ENCODE measurements at places on chromosomes 6 and 20.

DNA sequence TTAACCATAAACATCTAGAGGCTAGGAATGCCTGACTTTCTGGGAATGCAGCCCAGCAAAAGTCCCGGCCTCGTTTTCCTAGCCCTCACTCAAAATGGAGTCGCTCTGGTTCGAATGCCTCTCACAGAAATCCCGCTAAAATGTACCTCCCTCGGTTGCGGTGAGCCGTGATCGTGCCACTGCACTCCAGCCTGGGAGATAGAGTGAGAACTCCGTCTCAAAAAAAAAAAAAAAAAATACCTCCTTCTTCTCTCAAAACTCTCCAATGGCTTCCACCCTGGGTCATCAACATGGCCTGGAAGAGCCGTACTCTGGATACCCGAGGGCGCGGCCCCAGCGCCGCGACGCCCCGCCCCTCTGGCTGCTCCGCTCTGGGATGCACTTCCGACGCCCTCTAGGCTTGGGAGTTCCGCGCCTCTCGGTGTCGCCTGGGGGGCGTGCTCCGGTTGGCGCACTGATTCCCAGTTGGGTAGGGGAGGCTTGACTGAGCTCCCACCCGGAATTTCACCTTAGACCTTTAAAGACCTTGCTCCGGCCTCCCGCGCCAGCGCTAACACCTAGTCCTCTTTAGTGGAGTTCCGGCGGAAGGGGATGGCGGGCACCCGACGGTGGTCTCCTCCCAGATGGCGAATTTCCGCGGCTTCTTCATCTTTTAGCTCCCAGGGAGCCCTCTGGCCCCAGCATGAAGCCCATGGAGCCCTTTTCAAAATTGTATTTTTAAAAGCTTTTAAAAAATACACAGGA lies 12.3 kb downstream of the HMGN4 start:
- peak; percentile 67 for DNase-seq

DNA sequence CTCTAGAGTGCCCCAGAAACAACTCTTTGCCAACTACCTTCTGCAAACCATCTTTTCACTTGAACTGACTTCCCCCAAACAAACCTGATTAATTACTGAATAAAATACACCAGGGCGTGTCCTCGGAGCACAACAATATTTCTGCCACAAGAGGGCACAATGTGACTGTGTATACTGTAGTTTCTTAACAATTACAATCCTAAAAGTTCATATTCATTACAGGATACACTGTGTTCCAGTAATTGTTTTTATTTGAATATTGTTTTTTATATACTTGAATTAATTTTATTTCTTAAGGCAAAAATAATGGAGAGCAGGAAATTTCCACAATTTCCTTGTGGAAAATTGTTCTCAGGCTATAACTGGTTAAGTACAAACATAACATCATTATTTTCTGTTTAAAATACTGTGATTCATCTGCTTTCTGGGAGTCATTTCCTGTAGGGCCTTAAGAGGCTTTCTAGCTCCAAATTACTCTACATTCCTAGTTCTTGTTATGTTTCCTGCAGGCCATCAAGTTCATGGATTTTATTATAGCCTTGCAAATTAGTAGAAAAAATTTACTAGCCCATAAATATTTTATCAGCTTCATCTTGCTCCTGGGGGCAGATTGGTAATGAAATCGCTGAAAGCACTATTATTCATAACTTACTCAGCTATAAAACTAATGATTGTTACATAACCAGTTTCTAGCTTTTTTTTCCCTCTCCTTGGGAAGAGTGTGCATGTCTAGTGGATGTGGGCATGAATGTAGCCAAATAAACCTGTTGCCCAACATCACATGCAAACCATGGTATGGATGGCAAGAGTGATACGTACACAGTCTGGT lies 51.9 kb upstream of the SLC22A16 start:
- peak; percentile 59 for DNase-seq

GRCh38 chr6:127732927-127733326 lies 156.0 kb downstream of the C6orf58 start:
- DNase-seq: no peak

- DNase-seq: peak; percentile 33
Observed at GRCh38 chr20:1171461-1172093, 13.2 kb downstream of the TMEM74B start.

DNA sequence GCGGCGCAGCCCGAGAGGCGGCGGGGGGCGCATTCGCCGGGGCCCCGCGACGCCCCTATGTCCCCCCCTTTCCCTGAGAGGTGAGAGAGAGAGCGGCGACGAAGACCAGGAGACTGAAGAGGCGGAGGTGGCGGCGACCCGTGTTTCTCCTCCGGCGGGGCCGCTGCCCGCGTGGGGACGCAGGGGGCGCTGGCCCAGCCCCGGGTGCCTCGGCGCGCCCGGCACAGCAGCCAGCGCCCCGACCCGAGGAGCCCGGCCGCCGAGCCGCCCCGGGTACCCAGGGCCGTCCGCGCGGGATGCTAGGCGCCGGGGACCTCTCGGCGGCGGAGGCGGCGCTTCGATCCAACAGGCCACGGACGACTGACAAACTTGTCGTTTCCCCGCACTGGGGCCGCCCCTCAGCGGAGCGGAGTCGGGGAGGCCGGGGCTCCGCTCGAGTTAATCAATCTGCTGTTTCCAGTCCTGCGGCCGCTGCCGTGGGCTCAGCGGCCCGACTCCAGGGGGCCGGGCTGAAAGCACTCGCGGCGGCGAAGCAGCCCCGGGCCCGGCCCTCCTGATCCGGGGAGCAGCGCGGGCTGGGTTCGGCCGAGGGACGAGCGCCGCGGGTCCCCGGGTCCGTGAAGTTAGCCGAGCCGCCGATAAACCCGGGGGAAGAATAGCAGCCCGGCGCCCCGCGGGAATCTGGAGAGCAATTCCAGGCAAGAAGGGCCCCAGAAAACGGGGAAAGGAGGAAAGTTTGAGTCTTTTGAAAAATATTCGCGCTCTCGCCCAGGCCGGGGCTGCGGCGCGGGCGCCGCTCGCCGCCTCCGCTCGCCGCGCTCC lies 631 bp downstream of the MDGA1 start:
- DNase-seq: peak; percentile 41

DNA sequence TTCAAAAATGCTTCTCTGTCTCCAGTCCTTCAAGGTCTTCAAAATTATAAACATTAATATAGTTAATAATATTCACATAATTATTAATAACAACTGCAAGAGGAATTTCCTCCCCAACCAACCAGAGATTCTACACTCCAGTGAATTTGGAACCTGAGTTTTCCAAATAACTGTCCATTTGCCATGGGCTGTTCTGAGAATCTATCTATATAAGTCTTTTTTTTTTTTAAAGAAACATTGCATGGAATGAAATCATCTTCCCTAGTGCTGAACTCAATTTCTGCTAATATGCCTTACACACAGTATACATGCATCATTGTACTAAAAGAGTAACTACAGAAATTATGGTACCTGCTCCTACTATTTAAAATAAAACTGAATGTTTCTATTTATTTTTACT lies 113.9 kb downstream of the SLC22A3 start:
- DNase-seq: no peak

GRCh38 chr6:21856456-21856825 lies 262.9 kb downstream of the SOX4 start:
- no peak for DNase-seq

- DNase-seq: peak; percentile 64
Observed at GRCh38 chr6:87436435-87436834, 28.7 kb downstream of the CFAP206 start.

DNA sequence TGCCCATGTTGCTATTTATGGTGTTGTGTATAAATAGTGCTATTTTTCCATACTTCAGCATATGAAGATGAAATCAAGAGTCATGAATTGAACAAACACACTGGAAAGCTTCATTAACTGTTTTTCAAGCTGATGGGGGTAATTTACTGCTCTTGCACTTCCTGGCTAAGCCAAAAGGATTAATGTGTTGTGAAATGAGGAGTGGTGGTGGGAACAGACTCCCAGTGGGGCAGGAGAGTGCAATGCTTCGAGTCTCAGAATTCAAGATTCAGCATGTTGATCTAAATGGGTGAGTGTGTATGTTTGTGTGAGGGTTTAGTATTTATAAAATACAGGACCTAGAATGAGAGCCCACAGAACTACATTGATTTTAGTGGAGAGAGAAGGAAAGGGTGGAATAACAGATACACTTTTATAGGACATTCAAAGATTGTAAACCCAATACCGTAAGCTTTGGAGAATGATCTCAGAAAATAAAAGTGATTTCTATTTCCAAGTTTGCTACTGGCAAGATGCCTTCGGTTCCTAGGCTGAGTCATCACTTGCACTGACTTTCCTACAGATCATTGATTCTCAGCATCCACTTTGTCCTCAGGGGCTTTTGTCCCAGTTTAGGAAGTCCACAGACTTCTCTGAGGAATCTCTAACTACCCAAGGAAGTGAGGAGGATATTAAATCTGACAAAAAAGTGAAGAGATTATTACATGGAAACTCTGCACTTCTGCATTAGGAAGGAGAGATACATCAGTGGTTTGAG lies 303.6 kb downstream of the TRDN start:
- no peak for DNase-seq

- no peak for DNase-seq
Observed at GRCh38 chr6:88111991-88112390, 54.2 kb downstream of the CNR1 start.

DNA sequence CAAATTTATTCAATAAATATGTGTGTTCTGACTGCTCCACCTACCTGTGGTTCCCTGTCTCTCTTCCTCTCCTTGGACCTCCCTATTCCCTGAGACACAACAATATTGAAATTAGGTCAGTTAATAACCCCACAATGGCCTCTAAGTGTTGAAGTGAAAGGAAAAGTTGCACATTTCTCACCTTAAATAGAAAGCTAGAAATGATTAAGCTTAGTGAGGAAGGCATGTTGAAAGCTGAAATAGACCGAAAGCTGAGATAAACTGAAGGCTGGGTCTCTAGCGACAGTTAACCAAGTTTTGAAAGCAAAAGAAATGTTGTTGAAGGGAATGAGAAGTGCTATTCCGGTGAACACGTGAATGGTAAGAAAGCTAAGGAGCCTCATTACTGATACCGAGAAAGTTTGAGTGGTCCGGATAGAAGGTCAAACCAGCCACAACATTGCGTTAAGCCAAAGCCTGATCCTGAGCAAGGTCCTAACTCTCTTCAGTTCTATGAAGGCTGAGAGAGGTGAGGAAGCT lies 34.1 kb downstream of the UST start:
- DNase-seq: no peak

DNA sequence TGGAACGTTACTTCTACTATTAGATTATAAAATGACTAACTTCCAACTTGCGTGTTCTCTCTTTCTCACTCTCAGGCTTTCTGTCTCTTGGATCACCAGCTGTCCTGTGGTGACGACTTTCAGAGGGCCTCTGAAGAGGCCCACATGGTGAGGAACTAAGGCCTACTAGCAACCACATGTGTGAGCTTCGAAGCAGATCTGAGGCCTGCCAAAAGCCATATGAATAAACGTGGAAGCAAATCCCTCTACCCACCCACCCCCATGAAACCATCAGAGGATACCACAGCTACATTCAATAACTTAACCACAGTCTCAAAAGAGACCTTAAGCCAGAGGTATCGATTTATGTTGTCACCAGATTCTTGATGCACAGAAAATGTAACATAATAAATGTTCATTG lies 13.5 kb upstream of the BMP5 start:
- DNase-seq: no peak

GRCh38 chr6:56388415-56388755 lies 141.0 kb upstream of the COL21A1 start:
- no peak for DNase-seq

GRCh38 chr6:119196715-119197114 lies 118.3 kb upstream of the FAM184A start:
- no peak for DNase-seq

DNA sequence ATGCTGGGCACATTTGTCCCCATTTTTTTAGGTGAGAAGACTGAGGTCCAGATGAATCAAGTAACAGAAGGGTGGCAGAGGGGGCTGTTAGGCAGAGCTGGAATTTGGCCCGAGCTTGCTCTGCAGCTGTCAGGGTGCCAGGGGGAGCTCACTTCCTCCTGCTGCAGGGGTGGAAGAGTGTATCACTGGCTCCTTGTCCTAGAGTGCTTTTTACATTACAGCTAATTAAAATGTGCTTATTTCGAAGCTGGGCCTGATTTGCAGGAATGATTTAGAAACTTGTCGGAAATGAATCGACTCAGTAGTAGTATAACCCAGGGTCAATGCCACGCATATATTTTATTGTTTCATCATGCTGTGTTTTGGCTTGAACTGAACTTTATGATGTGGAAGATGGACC lies 11.1 kb downstream of the TOX2 start:
- peak; percentile 68 for DNase-seq

DNA sequence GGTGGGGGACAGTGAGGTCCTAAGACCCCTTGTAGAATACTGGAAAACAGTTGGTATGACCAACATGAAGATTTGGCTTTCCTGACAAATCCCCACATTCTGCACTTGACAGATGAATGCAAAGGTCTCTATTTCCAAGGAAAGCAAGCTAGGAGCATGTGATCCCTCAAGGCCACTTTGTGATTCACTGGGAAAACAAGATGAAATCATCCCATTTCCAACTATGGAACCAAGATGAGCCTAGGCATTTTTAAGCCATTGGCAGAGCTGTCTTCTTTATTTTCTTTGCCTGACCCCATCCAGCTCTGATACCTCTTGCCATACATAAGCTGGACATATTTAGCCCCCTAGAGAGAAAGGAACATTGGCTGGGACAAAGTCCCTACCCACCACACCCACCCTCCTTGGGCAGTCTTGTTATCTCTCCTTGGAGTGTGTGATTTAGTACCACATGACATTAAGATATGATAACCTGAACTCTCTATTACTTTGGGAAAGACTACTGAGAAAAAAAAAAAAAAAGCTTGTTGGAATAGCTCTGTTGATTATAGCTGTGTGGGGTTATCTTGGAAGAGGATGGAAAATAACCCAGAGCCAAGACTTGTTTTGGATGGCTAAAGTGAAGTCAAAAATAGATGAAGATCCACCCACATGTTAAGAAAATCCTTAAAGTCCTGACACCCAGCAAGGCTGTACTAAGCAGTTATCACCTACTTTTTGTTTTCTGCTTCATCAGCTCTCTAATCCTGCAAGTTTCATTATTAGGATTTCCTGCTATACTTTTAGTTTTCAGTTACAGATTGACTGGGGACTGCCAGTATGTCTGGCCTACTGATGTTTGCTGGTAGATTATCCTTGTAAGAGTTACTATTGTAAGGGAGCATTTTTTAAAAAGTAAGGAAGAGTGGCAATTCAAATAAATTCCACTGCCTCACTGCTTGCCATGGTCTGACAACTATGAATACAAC lies 90.1 kb upstream of the PREP start:
- DNase-seq: peak; percentile 49
